ENCODE measurements at places on chromosomes 7 and 10.

DNA sequence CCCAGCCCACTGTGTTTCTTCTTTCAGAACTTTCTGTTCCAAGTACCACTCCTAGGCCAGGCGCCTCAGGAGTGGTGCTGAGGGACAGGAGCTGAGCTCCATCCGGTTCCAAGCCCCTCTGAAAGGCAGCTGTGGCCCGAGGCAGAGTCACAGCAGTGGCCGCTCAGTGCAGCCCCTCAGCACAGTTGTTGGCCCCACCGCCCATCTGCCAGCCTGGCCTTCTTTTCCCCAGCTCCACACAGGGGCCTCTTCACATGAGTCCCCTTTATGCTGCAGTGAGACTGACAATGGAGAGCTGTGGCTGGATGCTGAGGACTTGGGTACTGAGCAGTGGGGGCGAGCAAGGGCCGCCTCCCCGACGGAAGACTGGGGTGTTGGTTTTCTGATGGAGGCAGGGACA is 9.5 kb downstream of the BUD31 start:
- DNase-seq: no peak

GRCh38 chr10:58823983-58824382 is 311.3 kb downstream of the BICC1 start:
- no peak for DNase-seq

GRCh38 chr10:71852355-71852937 is 1.4 kb upstream of the PSAP start:
- no peak for DNase-seq

DNA sequence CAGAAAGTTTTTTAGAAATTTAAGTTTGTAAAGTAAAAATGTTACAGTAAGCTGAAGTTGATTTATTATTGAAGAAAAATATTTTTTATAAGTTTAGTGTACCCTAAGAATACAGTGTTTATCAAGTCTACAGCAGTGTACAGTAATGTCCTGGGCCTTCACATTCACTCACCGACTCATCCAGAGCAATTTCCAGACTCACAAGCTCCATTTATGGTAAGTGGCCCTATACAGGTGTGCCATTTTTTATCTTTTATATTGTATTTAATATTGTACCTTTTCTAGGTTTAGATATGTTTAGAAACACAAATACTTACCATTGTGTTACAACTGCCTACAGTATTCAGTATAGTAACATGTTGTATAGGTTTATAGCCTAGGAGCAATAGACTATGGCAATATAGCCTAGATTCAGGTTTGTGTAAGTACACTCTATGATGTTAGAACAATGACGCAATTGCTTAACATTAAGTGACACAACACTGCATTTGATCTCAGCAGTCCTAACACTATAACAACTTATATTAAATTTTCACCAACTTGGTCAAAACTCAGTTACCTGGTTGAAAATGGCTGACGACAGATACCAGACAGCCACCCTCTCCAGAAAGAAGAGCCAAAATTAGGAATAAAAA is 45.7 kb downstream of the HIBADH start:
- no peak for DNase-seq

- DNase-seq: no peak
Observed at GRCh38 chr10:54903745-54904144, 102.7 kb upstream of the PCDH15 start.
